ENCODE measurements at places on chromosomes 6 and 20.

GRCh38 chr6:89555806-89556205 is 82.7 kb downstream of the LYRM2 start:
- DNase-seq = no peak

GRCh38 chr6:2842139-2842552 is 483 bp upstream of the SERPINB1 start:
- DNase-seq = no peak

DNA sequence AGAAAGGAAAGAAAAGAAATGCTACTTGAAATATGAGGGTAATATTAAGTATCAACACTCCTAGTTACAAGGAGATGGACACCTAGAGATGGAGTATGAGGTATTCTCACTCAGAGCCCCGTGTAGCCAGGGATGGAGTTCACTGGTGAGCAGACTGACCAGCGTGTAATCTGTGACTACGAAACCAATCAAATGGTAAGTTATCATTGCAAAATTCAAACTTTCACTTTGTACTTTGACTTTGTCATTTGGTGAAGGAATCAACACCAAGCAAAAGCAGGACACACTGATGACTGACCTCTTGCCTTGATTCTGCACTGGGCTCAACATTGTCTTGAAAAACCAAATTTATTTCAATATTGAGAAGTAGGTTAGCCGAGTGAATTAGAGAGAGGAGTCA is 51.8 kb downstream of the DCDC2 start:
- no peak for DNase-seq

DNA sequence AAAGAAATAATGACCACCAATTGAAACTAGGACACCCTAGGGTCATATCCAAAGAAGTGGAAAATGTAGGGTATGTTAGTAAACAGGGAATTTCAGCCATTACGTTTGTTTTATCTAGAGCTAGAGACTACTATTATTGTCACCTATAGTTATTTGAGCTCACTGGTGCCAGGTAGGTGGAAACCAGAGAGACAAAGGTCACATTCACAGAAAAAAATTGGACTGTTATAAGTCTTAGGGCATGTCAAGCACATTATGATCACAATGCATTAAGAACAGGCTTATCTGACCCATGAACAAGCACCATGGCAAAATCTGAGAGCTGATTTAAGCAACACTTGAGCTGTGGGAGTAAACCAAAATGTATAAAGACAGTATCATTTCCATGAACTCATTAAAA is 530.1 kb upstream of the CITED2 start:
- no peak for DNase-seq

DNA sequence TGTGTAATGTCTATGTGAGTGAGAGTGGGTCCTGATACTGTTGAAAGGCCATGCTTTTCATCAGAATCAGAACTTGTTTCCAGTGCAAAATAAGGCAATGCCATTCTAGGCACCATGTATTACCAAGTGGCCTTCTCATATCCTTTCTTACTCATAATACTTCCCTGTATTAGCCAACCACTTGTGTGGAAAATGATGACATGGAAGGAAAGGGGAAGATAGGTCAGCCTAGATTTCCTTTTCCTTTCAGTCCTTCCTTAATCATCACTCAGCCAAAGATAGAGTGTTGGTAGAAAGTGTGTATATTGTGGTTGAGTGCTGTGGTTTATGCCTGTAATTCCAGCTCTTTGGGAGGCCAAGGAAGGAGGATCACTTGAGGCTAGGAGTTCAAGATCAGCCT is 158.6 kb upstream of the PREP start:
- no peak for DNase-seq

- no peak for DNase-seq
Observed at GRCh38 chr6:132830334-132830751, 16.0 kb downstream of the RPS12 start.

DNA sequence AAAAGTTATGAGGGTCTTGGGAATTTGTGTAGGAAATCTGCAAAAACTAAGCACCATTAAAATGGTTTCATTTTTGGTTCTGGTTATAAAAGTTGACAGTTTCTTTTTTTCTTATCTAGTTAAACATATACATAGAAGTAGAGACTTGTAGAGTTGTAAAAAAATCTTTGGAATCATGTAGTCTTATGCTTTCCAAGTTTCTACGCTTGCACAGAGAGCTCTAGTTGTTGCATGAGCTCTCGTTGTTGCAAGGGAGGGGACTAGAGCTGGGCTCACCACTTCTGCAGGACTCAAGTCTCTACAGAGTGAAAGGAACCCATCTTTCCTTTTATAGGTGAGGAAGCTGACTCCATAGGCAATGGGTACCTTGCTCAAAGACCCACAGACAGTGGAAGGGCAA is 21.6 kb upstream of the CCN2 start:
- no peak for DNase-seq

DNA sequence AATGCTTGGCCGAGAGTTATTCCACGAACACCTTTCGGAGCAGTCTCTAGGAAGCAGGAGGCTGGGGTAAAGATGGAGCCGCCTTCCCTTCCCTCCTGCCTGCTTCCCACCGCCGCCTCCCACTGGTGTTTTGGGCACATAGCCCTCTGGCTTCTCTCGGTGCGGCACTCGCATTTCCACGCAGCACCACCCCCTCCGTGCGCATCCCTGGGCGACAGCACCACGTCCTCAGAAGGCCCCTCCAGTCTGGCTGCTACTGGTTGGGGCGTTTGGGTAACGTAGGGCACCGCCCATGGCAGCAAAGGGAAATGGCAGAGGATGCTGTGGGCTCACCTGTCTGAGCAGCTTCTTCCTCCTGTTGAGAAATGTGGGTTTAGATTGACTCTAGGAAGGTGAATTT is 2.4 kb downstream of the COL20A1 start:
- DNase-seq = no peak

DNA sequence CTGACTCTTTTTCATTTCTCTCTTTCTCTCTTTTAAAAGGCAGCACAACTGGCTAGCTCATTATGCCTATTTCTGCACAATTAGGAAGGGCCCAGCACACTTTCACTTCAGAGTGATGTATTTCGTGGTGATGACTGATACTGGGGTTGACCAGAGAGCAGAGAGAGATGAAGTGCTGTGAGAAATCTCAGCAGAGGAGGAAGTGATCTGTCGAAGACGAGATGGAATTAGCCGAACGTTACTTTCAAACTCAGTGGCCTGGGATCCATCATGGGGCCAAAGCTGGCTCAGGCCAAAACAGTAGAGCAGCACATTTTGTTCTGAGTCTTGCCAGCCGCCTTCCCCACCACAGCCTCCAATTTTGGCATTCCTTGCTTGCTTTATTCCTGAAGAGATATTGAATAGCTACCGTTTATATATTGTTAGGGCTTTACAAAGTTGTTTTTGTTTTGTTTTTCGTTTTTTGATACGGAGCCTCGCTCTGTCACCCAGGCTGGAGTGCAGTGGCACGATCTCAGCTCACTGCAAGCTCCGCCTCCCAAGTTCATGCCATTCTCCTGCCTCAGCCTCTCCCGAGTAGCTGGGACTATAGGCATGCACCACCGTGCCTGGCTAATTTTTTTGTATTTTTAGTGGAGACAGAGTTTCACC is 213.2 kb upstream of the ECI2 start:
- DNase-seq = no peak

- DNase-seq = no peak
Observed at GRCh38 chr6:114471450-114471849, 128.6 kb upstream of the HS3ST5 start.

- DNase-seq = no peak
Observed at GRCh38 chr6:33377171-33377570, 14.5 kb upstream of the KIFC1 start.

DNA sequence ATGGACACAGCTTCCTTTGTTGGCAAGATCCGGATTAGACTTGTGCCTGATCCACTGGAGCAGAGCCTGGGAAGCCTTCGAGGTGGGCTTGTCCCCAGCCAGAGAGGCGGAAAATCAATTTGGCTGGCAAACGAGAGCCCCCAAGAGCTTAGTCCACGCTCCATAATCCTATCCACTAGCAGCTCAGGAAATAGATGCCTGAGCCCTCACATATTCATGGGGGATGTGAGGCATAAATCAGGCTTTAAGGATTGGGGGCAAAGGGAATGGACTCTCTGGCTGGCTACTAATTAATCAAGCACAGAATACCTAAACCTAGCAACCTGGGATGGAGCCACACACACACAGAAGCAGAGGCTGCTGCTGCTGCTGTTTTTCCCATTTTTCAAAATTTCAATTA is 137.9 kb downstream of the PKHD1 start:
- DNase-seq = no peak

DNA sequence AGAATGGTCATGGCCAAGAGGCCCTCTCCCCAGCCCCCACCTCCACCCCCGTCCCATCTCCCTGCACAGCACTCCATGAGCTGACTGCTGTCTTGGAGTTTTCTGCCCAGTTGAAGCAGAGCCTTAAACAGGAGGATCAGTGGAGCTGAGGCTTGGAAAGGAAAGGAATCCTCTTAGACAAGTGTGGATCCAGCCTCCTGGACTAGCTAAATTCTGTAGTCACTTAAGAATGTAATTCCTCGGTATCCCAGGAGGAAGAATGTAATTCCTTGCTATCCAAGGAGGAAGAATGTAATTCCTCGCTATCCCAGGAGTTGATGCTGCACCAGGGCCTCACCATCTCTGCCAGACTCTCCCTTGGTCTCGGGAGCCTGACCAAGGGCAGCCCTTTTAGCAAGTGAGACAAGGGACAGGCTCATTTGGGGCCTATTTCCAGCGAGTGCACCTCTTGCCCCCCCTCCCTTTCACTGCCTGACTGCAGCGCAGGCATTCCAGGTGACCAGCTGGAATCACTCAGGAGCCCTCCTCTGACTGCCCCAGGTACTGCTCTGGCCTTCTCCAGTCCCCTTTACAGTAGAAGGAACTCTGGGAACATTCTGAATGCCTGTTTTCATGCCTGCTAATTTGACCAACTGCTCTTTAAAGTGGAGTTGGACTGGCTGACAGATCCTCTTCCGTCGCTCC is 76.2 kb downstream of the TCP11 start:
- DNase-seq = no peak

GRCh38 chr20:2476742-2477615 is 6.4 kb upstream of the SNRPB start:
- no peak for DNase-seq

DNA sequence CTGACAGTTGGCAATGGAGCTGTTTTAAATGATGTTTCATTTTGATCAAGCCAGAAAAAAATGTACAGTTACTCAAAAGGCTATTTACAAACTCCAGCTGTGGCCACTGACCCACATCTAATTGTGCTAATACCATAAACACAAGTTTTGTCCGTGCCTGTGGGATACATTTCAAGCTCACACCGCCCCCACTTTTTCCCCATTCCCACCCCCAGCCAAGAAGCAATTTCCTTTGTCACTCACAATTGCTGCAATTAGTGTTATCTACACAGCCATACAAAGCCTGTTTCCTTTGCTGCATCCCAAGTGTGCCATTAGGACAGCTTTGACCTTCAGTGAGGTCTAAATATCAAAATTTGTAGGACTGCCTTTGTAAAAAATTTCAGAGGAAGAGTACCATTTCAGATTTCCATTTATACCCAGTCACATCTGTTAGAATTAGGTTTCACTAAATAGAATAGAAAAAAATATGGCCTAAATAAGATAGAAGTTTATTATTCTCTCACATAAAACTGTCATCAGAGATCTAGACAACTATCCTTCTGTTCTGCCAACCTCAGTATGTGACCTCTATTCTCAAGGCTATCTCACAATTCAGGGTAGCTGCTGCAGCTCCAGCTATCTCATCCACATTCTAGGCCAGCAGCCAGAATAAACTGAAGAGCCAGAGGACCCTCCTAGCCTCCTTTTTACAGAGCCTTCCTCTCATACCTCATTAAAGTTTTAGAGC is 202.6 kb downstream of the NFATC2 start:
- no peak for DNase-seq

DNA sequence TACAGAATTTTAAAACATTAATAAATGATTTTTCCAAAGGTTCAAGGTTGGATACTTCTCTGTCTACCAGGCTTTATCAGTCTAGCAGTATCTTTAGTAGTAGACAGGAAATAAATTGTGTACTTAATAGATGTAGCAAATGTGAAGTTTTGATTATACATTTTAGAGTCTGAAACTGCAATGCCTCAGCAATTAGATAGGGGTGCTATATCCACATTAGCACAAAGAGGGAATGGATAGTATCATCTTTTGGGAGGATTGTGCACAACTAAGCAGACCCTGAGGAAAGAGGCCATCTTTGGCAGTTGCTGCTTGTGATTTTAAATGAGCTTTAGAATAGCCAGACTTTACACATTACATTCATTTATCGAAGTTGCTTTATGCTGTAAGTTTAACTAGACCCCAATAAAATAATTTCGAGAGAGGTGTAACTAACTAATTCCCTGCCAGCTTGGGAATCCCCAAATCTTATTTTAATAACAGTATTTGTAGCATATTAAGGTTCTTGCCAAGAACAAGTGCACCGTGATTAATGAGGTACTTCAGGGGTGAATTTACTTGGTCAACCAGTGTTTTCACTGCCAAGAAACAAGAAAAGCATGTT is 2.8 kb downstream of the KCNQ5 start:
- DNase-seq = no peak

GRCh38 chr6:61909486-61909885 is 376.5 kb downstream of the KHDRBS2 start:
- no peak for DNase-seq

DNA sequence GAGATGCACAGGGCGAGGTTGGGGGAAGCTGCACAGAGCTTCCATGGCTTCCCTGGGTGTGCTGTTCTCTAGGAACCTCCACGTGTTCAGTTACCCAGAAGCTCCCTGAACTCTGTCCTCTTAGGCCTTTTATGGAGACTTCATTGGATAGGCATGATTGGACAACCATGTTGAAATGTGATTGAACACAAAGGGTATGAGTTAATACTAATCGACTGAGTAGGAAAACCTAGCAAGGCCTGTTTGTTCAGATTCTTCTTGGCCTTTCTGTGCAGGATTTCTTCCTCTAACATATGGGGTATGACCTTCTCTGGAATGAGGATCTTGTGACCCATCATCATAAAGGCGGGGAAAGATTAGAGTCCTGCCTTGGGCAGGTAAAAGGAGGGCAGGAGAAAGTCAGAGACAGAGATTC is 70.7 kb upstream of the SMIM29 start:
- no peak for DNase-seq

GRCh38 chr6:75291331-75291730 is 6.7 kb upstream of the TMEM30A start:
- no peak for DNase-seq

DNA sequence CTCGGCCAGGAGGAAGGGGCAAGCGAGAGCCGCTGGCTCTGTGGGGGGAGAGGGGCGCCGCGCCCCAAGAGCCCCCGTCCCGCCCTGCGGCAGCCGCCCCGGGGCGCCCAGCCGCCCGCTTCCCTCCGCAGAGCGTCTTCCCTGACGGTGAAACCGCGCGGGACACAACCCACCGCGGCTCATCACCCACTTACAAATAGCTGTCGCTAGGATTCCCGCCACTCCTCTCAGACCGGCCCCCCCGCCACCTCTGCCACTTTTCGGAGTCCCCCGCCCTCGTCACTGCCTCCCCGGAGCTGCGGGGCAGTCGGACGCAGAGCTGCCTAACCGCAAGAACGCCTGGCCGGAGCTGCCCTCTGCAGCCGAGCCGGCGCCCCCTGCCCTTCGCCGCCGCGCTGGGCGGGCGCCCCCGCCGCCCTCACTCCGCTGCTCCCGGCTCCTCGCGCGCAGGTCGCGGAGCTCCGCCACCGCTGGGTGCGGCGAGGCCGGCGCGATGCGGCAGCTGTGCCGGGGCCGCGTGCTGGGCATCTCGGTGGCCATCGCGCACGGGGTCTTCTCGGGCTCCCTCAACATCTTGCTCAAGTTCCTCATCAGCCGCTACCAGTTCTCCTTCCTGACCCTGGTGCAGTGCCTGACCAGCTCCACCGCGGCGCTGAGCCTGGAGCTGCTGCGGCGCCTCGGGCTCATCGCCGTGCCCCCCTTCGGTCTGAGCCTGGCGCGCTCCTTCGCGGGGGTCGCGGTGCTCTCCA is at the start of gene SLC35D3:
TSS of gene SLC35D3 (plus strand) at position 366 of the 749 bp plus-strand sequence. CDS start at position 494, 128 bp downstream.
- no peak for DNase-seq

Data from stimulated activated CD8-positive, alpha-beta memory T cell treated with anti-CD3 and anti-CD28 coated beads, Interleukin-15, amount 100 ng/mL, for 4 hours (primary cell).